Cortex of kidney (tissue), 1 donor: ENCODE measurements at places on chromosomes 5 and 9.

DNA sequence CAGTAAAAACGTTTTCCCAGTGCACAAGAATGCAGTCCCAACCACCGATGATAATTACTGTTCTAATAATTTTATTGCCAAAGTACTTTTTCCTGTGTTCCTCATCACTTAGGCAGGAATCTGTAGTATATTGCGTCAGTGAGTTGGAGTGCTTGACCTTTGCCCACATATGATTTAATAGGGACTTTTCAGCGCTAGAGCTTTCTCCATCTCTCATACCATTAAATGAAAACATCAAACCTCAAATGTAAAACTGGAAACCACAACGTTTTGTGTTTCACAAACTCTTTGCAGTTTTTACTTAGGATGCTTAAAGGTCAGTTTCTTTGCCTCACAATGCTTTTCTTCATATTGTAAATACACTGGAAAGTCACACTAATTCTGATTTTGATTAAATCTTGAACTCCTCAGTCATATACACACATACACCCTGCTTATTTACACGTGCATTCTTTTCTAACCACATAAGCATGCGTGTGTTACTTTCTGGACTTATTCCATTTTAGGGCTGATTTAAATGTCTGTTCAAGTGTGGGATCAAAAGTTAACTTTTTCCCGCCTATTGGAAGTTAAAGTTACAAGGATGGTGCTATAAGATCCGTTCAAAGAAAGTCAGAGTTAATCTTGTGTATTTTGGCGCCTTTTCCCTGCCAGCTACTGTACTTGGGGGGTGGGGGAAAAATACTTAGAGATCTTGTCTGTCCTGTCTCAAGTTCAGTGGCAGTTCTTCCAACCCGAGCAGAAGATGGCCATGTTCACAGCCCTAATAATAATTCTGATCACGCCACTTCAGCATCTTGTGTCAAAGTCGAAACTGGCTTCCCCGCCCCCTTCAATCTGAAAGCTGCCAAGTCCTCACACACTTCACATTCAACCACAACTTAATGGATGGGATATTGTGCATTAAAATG is 6.6 kb upstream of the NFIB start:
- DNase-seq = no peak

DNA sequence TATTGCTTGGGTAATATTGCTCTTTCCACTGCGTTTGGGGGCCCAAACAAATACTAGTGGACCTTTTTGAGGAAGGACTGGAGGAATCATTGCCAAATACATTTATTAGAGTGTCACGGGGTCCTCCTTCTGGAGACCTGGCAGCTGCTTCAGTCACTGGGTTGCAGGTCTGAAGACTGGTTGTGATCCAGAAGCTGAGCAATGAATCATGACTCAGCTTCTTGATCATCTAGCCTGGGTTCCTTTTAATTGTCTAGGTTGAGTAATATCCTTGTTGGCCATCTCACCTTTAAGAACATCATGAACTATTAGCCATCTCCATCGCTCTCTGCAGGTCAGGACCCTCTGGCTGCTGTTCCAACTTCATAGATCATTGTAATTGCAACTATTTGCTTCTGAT is 15.4 kb upstream of the UBAP1 start:
- DNase-seq = no peak

- no peak for DNase-seq
Measured at GRCh38 chr5:180113660-180114303, 42.2 kb upstream of the RNF130 start.

GRCh38 chr5:74595143-74595925 is 45.2 kb downstream of the ENC1 start:
- DNase-seq = no peak

GRCh38 chr5:79133121-79133656 is 21.6 kb downstream of the BHMT start:
- no peak for DNase-seq

DNA sequence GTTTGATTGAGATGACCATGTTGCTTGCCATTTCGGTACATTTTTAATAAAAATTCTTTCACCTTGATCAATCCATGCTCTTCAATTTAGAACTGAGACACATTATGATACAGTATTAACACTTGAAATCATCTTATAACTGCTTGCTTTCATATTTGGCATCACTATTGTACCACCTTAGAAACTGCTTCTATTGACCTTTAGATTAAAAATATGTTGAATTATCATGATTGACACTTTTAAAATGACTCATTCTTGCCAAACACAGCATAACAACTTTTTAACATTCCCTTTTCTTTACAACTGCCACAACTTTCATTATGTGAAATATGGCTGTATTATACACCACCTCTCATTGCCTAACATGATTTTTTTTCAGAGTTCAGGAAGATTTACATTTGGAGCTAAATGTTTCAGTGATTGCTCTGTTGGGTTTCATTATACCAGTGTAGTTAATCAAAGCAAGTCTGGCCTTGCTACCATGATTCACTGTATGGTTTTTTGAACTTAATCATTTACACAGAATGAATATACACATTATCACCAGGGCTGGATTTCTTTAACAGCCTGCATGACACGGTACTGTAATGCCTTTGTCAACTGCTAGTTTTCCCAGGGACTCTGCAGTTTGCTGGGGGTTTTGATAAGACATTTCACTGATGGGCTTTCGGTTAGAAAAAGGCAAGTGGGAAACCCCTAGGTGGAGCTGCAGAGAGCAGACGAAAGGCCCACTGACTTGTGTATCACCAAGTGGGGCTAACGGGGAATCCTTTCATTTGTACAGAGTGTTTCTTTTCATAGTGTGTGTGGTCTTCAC is 93.6 kb upstream of the TLE4 start:
- no peak for DNase-seq

DNA sequence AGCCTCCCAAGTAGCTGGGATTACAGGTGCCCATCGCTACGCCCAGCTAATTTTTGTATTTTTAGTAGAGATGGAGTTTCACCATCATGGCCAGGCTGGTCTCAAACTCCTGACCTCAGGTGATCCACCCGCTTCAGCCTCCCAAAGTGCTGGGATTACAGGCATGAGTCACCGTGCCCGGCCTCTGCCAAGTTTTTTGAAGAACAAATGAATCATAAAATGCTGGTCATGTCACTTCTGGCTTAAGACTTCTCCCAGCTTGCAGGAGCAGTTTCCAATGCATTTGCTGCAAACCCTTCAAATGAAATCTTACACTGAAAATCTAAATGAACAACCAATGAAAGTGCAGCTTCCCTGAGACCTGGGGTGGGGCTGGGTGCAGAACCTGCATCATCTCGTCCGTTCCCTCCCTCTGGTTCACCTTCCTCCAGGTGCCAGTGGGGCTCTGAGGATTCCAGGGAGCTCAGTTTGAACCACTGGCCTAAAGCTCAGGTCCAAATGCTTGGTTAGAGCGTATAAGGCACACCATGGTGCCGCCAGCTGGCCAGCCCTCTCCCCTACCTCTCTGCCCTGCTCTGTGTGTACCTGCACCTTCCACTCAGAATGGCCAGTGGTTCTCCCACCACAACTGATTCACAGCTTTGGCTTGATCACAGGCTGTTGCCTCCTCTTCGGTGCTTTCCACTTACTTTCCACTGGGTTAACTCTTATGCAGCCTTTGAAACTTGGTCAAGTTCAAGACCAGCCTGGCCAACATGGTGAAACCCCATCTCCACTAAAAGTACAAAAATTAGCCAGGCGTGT is 39.8 kb upstream of the FUBP3 start:
- DNase-seq = no peak

DNA sequence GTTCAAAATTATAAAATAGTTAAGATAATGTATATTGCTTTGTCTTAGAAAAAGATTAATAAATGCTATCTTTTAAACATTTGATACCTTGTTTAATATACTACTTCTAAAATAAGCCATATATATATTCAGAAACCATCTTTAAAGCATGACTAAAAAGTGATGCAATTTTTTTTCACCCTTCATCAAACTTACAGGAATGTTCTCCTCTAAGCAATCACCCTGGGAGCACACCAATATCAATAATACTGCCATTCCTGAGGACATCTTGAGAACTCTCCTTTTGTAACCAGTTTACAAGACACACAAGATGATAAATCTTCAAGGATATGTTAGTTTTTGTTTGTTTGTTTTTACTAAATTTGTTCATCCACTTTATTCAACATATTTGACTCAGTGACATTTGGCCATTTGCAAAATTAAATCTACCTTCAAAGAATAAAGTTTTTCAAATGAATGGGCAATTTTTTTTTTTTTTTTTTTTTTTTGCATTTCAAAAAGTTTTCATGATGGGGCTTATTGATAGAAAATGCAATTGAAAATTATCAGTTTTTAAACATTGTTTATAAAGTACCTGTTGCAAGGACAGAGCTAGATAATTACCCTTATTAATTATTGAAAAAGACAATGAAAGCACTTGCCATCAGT is 17.2 kb downstream of the FOXD1 start:
- no peak for DNase-seq

- DNase-seq = no peak
Measured at GRCh38 chr9:126702151-126703001, 88.6 kb downstream of the LMX1B start.

DNA sequence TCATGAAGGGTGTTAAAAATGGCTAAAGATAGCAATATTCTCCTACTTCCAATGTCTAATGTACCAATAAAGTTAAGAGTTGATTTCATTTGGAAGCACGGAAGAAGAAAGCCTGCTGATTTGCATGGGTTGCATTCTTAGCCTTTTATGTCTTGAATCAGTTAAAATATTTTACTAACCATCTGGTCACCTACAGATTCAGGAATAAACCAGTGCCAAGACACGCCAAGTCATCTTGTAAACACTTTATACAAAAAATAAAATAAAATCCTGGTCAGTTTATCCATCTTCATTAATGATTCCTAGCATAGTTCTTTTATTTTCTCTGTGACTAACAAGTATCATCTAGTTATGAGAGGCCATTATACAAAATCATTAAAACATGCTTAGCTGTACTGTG is 1031.6 kb upstream of the WWC1 start:
- DNase-seq = no peak

GRCh38 chr5:80865551-80865950 is 94.6 kb upstream of the RASGRF2 start:
- no peak for DNase-seq

DNA sequence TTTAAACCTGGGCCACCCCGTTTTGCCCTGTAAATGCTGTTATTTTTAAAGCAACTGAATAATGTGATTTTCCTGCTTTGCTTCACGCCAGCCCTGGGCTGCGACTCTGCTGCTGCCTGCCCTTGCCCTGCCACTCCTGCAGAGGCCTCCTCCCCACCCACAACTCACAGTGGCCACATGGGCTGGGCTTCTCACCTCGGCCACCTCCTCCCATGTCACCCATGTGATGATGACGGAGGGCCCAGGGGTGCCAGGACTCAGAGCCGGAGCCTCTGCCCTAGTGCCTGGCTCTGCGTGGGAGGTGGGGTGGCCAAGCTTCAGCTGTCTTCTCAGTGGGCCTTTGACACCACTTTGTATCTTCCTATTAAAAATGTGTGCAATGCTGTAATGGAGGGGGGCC is 48.1 kb upstream of the NKD2 start:
- DNase-seq = no peak

- DNase-seq = no peak
Measured at GRCh38 chr5:10593531-10594181, 29.8 kb downstream of the ANKRD33B start.

DNA sequence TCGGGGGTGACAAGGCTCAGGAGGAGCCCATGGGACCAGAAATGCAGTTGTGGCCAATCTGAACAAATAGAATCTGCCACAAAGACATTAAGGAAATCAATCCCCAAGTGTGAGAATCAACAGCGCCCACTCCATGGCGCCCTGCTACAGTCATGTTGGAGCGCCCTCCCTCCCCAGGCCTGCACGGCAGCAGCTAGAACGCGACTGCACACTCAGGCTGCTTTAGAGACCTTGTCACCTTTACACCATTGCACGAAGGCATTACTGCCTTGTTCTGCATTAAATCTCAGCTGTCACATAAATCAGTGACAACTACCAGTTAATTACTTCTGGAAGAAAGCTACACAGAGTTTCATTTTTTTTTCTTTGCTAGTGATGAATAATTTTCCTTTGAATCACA is 98.7 kb upstream of the SPIN1 start:
- DNase-seq = no peak

- DNase-seq = no peak
Measured at GRCh38 chr9:123584202-123585176, 228.5 kb downstream of the CRB2 start.

DNA sequence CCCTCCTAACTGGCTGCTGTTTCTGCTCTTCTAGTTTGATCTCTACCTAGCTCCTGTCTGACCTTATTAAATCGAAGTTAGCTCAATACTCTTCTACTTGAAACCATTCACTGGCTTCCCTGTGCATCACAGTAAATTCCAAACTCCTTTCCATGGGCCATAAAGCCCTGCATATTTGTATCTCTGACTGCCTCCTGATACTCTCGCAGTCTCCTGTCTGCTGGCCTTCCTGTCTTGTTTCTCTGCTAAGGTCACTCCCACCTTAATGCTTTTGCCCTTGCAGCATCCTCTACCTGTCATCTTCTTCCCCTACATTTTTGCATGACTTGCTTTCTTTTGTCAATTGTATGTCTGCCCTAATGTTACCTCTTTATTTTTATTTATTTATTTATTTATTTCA is 44.8 kb downstream of the SNCAIP start:
- no peak for DNase-seq

DNA sequence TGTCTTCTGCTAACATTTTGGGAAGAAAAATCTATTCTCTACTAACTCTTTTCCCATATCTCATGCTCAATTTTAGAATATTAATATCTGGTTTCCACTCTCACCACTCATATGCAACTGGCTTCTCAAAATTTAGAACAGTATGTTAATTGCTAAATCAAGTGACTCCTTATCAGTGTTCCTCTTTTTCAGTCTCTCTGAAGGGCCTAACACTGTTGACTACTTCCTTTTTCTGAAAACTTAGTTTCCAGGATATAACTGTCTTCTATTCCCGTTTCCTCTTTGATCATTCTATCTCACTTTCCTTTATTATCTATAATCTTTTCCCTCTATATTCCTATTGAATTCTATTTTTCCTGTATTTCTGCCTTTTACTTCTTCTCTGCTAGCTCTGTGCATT is 1717.2 kb upstream of the C9orf72 start:
- DNase-seq = no peak
